ENCODE measurements at places on chromosomes 5 and 9.

- DNase-seq = no peak
Measured at GRCh38 chr5:154345255-154345952, 100.4 kb upstream of the SAP30L start.

- no peak for DNase-seq
Measured at GRCh38 chr5:74951865-74952264, 85.7 kb upstream of the FAM169A start.

DNA sequence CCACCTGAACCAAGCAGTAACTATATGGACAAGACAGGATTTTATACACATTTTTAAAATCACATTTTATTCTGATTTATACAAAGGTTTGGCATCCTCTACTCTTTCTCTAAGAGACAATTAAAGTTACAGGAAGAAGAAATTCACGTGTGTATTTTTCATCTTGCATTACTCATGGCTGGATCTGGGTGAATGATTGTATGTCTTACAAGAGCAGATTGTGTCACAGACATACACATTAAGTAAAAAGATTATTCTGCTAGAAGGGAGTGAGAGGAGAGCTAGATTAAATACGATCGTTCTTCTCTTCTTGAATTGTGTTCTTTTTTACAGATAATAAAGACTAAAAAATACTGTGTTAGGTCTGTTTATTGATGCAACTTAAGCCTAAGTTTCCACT is 20.8 kb upstream of the CEP120 start:
- no peak for DNase-seq

- no peak for DNase-seq
Measured at GRCh38 chr9:134800791-134801339, 79.7 kb upstream of the FCN2 start.

DNA sequence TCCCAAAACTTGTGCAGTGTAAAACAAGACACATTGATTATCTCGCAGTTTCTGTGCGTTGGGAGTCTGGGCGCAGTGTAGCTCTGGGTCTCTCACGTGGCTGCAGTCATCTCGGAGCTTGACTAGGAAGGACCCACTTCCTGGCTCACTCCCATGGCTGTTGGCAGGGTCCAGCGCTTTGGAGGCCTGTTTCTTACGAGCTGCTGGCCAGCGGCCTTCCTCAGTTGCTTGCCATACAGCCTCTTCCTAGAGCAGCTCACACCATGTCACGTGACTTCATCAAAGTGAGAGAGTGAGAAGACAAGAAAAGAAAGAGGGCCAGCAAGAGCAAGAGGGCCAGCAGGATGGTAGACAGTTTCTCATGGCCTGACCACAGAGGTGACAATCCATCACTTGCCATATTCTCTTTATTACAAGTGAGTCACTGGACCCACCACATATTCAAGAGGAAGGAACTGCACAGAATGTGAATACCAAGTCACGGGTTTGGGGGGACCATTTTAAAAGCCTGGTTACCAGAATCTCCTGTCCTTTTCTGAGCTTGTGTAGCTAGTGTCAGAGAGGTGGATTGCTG is 36.2 kb downstream of the MCCC2 start:
- DNase-seq = no peak

DNA sequence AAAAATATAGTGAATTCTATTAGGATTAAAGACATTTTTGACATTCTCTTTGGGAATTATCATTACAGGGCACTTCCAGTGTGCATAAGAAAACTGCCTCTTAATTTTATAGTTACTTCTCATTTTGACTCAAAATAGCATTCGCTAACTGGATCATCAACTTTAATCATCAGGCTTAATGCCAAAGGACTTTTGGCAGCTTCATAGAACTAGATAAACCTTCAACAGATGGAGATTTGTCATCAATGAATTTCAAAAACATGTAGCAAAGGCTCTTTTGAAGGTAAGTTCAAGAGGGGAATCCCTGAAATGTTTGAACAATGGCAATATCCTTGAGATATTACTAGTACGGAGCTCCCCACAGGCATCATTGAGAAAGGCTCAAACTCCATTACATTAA is 447.2 kb downstream of the PDE4D start:
- no peak for DNase-seq

DNA sequence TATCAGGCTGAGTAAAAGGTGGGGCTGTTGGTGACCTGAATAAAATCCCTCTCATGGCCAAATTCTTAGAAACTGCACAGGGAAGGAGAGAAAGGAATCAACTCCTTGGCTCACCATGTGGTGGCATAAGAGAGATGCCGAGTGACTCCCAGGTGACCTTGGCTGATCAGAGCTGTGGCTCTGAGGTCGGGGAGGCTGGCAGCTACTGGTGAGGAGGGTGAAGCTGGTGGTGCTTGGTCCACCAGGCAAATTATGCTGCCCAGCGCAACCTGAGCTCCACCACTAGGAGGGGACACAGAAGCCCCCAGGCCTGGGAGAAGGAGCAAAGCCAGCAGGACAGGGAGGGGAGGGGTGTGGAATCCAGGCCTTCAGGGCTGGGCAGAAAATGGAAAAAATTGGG is 111.2 kb upstream of the IL12B start:
- no peak for DNase-seq

DNA sequence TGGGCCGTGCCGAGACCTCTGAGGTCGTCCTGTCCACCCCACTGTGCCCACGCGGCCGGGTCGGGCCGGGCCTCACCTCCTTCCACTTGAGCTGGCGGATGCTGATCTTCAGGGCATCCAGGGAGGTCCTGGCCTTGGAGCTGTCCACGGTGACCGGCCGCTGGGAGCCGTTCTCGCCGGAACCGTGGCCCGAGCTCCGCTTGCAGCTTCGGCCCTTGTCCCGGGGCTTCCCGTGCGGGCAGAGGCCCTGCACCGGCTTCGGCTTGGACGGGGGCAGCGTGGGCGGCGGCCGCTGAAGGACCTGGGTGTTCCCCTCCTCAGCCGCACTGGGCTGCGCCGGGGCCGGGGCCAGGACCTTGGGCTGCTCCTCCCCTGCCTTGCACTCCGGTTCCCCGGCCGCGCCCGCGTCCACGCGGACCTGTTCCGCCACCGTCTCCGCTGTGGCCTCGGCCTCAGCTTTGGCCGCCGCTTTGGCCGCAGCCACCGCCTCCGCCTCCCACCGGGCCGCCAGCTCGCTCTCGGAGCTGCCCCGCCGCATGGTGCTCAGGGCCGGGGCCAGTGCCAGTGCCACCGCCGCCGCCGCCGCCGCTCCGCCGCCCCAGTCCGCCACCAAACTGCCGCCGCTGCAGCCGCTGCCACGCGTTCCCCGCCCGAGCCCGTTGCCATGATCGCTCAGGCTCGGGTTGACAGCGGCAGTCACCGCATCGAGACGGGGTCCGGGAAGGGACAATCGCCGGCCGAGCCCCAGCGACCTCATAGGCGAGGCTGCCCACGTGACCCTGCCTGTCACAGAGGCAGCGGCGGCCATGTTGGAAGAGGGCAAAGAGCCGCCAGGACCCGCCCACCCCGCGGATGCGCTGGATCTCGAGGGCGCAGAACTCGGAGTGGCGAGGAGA is at the start of gene TTLL11:
Gene TTLL11, minus strand, starts transcription at position 698 of the 896 bp plus-strand sequence. Its CDS starts 160 bp downstream, at position 538.
- DNase-seq = peak; percentile 90

GRCh38 chr5:131647048-131647769 is 12.2 kb upstream of the RAPGEF6 start:
- DNase-seq = no peak

DNA sequence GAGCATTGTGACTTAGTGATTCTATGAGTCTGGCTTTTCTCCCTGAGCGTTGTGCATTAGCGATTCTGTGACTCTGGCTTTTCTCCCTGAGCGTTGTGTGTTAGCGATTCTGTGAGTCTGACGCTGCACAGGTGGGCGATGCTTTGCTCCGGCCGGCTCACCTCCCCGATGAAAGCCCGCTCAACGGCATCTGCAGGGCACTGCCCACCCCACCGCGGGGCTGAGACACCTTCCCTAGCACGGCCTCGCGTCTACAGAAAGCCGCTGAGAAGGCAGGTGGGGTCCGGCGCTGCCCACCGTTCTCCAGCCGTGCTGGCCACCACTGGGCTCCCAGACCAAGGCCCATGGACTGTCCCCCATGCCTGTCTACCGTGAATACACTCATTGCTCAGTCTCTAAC is 12.8 kb upstream of the SLC9A3 start:
- no peak for DNase-seq

- DNase-seq = no peak
Measured at GRCh38 chr5:66701244-66701643, 105.1 kb downstream of the MAST4 start.

GRCh38 chr9:76136986-76137385 is 246.5 kb downstream of the PCSK5 start:
- no peak for DNase-seq

DNA sequence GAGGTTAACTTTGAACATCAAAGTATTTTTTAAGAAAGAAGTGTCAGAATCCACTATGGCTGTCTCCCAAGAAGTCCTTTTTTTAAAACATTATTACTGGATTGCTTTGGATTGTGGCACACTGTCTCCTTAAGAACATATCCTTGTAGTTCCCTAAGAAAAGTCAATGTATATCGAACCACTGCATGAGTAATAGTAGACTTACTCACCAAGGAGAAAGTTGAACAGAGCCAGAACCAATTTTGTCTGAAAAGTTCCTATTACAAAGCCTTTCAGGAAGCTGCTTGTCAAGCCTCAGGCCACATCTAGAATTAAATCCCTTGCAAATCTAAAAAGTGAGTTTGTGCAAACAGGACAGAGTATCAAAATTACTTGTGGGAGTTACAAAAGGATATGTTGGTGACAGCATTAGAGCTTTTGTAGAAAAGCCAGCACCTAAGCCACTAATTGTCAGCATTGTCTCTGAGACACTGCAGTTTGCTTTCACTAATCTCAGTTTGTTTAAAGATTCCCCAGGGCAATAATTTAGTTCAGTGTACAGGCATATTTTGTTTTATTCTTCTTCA is 195.4 kb downstream of the MPDZ start:
- DNase-seq = no peak

- DNase-seq = peak; percentile 55
Measured at GRCh38 chr9:91711755-91712601, 238.1 kb downstream of the ROR2 start.

- DNase-seq = no peak
Measured at GRCh38 chr5:111133436-111133751, 41.2 kb downstream of the WDR36 start.

GRCh38 chr9:124514125-124514524 is 6.9 kb upstream of the NR5A1 start:
- DNase-seq = no peak

DNA sequence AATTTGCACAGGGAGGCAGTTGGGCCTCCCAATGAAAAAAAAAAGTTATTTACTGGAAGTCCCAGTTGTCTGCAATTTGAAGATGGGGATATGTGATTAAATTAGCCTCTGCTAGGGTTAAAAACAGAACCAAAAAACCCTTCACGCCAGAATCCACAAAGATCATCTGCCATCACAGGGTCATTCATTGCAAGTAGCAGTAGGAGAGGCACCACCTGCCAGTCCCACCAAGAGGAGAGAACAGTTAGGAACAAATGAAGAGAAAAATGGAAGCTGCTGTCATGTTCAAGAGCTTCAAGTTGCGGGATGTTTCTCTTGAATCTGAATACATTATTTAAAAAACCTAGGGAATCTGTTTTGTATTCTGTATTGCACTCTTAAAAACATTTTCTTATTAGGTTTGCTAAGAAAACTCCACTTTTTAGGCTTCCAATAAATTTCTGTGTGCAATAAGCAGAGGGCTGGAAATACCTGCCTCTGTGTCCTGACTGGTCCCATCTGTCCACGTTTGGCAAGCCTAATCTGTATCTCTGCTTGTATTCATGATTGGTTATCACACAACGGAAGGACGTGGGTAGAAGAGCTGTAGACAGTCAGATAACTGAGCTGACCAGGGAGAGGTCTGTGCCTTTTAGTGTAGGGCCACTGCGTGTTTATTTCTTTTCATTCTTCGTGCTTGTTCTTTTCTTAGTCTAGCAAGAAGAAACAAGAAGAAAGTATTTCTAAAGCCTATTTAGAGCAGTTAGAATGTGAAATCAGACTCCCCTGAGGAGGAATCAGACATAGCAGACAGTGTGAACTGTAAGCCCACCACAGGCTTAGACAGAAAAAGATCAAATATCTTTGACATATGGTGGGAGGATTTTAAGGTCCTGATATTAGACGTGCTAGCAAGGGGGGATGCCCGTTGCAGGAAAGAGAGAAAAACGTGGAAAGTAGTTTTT is 630.6 kb upstream of the SEMA6A start:
- DNase-seq = no peak

DNA sequence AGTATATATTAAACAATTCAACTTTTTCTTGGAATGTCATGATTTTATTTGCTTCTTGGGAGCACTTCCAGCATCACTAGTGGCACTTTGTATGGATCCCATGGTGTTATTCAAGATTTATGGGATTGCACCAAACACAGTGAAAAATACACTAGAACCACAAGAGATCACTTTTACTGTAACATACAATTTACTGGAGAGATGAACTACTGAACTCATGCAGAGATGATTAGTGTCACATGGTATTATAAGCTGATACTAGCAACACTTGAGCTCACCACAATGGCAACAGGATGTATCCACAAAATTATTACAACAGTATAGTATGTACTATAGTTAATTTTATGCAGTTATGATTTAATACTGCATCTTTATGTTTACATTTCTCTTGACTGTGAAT is 16.3 kb upstream of the SLC36A2 start:
- no peak for DNase-seq

DNA sequence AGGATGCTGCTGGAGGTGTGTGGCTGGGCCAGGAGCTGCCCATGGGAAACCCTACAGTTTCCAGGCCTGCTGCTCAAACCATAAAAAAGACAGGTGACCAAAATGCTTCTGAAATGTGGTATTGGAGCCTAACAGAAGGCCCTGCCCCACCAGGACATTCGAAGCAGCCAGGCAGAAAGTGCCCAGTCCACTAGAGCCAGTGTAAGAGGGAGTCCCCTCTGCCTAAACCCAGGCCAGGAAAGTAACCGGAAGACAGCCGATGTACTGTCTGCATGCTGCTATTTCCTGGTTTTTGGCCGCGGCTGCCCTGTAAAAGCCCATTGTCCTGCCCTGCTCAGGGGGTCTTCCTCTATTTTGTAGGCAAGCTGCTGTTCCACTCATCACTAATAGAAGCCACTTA is 150.7 kb upstream of the IRX2 start:
- no peak for DNase-seq

DNA sequence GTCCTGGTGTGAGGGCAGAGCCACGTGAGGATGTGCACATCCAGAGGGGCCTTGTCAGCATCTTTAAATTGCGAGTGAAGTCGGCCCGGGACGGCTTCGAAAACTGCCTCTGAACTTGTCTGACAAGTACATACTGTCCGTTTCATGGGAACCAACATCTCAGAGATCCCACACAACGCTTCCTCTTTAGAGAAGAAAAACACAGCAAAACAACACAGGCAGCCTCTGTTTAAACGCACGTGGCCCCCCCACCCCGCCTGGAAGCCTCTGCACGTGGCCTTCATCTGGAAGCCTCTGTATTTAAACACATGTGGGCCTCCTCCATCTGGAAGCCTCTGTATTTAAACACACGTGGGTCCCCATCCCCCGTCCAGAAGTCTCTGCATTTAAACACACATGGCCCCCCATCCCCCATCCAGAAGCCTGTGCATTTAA is 29.2 kb downstream of the CEP72 start:
- no peak for DNase-seq
